GM12864 (cell line): ENCODE measurements at places on chromosomes 1 and 21.

- DNase-seq, result no peak
Observed at GRCh38 chr1:193310564-193310963, 124.2 kb upstream of the B3GALT2 start.

DNA sequence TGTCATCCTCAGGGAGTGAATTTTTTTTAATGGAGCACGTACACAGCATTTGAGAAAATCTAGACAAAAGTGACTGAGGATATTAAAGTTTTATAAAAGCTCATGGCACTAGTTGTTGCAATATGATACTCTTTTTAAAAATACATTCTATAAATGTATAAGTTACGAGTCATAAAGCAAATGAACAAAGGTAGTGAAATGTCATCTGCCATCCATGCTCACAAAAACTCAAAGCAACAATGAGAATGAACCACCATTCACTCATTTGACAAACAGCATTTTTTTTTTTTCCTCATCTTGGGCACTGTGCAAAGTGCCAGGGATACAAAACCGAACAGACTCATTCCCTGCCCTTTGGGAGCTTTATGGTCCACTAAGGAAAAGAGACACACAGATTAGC is 38.7 kb downstream of the GPR137B start:
- DNase-seq, result no peak

DNA sequence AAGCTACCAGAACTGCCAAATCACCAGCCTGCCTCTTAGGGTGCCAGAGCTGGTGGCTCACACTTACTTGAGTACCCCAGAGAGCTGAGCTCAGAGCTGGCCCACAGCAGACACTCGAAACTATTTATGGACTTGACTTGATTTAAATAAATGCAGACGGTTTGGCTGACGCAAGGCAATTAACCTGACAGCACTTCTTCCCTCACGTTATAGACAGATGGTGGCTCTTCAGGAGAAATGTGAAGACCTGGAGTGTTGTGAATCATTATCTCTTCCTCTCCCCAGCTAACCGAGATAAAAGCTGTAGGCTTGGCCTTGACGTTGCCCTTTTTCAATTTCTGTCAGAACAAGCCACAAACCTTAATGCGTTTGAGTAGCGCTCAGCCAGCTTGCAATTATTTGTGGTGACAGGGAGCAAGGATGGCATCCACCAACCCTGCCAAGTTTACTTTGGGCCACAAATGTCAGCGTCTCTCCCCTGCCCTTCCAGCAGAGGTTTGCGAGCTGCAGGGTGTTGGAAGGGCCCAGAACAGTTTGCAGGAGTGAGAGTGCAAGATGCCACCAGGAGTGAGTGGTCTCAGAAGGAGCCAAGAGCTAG is 34.0 kb upstream of the BCAR3 start:
- DNase-seq, result no peak

DNA sequence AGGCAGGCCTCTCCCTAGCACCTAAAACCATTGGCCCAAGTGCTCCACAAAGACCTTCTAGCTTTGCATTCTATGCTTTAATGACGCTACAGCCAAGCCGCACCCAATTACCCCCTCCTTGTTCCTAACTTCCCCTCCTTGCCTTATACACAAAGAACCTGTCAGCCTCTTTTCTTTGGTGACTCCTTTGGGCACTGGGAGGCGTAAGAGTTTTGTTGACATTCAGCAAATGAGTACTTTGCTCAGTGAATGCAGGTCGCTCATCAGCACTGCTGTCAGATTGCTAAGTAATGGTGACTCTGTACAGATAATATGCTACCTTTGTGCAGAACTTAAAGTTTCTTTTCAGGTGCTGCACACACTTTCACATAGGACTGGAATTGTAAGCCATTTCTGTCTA is 187.6 kb upstream of the FAM78B start:
- no peak for DNase-seq

DNA sequence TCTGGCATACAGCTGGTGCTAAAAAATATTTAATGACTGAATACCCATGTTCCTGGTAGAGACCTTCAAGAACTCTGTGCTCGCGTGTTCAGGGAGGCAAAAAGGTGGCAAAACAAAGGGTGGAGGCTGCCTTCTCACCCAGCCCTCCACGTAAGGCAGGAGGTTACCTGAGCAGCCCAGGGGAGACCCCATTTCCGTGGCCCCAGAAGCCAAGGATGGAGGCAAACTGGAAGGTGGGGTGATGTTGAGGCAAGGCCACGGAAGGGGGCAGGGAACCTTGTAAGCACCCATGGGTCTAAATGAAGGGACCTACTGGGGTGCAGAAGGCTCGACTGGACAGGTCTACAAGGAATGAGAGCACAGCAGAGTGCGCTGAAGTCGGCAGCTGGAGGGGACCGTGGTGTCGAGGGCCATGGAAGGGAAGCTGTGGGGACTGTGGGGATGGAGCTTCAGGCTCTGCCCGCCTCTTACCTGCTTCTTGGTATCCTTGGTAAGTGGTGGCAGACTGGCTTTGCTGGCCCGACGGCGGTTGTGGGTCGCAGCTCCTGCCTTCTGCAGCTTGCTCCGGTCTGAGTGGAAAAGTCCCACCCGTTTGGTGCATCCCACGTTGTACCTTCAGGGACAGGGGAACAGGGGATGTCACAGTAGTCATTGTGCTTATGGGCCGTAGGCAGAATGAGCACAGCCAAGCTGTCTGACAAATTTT is 8.9 kb upstream of the A3GALT2 start:
- DNase-seq, result no peak

GRCh38 chr1:172515436-172515835 is 17.5 kb upstream of the SUCO start:
- DNase-seq, result no peak

- no peak for DNase-seq
Observed at GRCh38 chr1:9429342-9429711, 109.9 kb upstream of the SLC25A33 start.

GRCh38 chr1:228207851-228208821 is at the start of gene OBSCN:
OBSCN (plus strand) TSS chr1:228208044; CDS start chr1:228211784, 3,740 bp downstream.
- no peak for DNase-seq

GRCh38 chr21:38134084-38134873 is 122.5 kb upstream of the KCNJ15 start:
- DNase-seq, result no peak

- DNase-seq, result no peak
Observed at GRCh38 chr1:176884286-176884685, 280.2 kb downstream of the ASTN1 start.

DNA sequence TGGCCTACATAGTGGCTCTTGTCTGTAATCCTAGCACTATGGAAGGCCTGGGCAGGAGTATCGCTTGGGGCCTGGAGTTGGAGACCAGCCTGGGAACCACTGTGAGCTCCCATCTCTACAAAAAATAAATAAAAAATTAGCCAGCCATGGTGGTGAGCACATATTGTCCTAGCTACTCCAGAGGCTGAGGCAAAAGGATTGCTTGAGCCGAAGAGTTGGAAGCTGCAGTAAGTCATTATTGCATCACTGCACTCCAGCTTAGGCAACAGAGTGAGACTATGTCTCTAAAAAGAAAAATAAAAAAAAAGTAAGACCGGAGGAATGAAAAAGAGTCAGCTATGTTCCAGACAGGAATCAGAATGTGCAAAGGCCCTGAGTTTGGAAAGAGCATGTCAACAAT is 115.3 kb downstream of the CYYR1 start:
- no peak for DNase-seq

- no peak for DNase-seq
Observed at GRCh38 chr1:203526572-203526971, 32.6 kb downstream of the OPTC start.

DNA sequence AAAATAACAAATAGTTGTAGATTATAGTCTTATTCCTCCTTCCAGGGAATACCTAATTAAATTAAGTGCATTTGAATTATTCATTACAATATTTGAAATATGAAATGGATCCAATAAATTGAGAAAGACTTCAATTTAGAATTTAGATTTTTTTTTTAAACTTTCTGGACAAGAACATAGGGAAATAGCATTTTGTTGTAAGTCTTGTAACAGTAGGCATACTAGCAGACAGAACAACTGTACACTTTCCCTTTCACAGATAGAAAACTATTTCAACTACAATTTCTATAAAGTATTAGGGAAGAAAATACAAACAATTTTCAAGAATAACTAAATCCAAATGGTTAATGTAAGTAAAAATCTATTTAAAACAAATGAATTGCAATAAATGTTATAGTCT is 577.5 kb downstream of the USP25 start:
- no peak for DNase-seq

DNA sequence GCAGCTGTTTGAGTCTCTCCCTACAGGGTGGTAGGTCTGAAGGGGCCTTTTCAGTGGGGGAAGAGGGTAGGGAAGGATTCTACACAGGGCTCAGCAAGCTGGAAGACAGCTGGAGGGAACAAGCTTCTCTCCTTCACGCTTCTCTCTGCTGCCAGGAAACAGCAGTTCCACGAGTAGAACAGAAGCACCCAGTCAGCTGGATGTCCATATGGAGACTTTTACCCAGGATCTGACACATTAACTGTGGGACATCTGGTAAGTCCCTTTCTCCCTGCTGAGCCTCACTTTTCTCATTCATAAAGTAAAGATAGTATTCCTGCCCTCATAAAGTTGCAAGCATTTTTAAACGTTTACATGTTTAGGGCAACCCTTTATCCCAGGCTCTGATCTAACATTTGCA is 280.3 kb downstream of the OMA1 start:
- DNase-seq, result no peak

DNA sequence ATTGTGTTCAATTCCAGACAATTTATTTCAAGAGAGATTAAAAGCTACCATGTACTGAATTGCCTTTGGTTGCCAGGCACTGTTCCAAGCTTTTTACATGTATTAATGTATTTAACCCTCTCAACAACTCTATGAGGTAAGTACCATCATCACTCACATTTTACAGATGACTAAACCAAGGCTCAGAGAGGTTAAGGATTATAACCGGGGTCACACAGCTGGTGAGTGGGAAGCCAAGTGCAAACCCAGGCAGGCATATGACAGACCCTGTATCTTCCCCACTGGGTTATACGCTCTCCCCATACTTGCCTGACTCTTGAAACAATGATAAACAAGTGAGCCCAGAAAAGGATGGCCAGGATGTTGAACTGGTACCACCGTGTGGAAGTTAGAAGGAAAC is 16.5 kb downstream of the PLEKHA6 start:
- no peak for DNase-seq

DNA sequence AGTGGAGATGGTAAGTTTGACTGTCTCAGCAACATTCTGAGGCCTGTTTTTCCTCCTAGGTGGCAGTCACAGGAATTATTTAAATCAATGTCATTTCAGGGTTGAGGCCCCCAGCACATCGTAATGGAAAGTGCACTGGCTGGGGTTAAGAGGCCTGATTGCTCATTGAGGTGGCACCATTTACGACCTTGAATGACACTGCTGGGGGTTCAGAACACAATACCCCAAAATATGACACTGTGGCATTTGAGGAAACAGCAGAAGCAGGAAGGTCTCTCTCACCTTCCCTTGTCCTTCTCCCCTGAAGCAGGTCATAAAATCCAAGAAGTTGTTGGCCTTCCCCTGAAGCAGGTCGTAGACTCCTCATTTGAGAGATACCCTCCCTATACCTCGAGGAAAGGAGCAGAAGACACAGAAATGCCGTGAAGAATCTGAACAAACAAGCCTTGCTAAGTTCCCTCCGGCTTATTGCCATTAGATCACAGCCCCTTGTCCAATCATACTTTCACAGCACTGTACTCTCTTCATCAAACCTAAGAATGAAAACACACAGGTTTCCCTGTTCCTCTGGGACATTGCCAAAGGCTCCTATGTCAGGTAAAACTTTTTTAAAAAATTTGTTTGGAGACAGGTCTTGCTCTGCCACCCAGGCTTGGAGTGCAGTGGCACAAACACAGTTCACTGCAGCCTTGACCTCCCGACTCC is 71.3 kb downstream of the S1PR1 start:
- DNase-seq, result no peak

- no peak for DNase-seq
Observed at GRCh38 chr1:17460219-17460618, 20.7 kb upstream of the RCC2 start.

GRCh38 chr1:59089922-59090457 is 206.9 kb upstream of the FGGY start:
- no peak for DNase-seq

- DNase-seq, result no peak
Observed at GRCh38 chr1:42198251-42198650, 33.7 kb upstream of the GUCA2A start.

GRCh38 chr1:222081859-222082258 is 340.0 kb upstream of the DUSP10 start:
- DNase-seq, result peak; percentile 4

DNA sequence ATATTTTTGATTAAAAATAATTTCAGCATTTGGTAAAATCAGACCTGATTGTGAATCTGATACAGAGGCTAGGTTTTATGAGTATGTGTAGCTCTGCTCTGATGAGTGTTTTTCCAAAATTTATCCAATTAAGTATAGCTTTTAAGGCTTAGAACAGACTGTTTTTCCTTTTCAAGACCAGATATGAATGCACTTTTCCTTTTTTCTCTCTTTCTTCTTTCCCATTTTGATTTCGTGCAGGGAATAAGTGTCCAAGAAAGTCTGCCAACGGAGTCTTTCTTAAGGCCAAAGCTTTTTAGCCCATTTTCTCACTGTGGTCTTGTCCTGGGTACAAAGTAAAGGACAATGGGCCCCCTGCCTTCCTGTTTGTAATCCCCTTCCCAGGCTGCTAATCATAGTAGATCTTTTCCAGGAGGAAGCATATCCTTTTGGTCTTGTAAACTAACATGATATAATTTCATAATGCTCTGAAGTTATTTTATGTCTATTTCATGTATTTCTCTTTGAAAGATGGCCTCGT is 2.9 kb downstream of the KIF1B start:
- DNase-seq, result no peak

GRCh38 chr1:28132171-28133167 is 44.0 kb downstream of the PTAFR start:
- no peak for DNase-seq

DNA sequence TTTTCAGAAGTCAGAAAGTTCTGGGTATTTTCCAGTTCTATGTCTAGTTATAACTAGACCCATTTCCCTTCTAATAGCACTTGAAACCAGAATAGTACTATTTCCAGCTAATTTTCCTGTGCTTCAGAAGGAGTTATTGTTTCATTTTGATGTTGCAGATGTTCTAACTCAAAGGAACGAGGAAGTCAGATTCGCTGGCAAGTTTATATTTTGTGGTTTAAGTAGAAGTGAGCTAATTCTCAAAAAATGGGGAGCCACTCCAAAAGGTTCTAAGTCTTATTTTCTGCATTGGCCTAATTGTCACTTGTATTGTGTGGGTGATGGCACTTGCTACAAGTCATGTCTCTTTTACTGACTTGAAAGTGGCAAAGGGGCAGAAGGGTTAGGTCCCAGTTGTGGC is 18.1 kb downstream of the CCDC185 start:
- DNase-seq, result no peak
